ENCODE measurements at places on chromosomes 7 and 10.

DNA sequence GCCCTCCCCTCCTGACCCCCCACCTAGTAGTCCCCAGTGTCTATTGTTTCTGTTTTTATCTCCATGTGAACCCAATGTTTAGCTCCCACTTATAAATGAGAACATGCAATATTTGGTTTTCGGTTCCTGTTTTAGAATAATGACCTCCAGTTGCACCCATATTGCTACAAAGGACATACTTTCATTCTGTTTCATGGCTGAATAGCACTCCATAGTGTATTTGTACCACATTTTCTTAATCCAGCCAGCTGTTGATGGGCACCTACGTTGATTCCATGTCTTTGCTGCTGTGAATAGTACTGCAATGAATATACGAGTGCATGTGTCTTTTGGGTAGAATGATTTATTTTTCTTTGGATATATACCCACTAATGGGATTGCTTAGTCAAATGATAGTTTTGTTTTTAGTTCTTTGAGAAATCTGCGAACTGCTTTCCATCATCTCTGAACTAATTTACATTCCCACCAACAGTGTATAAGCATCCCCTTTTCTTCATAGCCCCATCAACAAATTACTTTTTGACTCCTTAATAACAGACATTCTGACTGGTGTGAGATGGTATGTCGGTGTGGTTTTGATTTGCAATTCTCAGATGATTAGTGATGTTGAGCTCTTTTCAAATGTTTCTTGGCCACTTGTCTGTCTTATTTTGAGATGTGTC lies 128.4 kb upstream of the PHYHIPL start:
- DNase-seq: no peak

DNA sequence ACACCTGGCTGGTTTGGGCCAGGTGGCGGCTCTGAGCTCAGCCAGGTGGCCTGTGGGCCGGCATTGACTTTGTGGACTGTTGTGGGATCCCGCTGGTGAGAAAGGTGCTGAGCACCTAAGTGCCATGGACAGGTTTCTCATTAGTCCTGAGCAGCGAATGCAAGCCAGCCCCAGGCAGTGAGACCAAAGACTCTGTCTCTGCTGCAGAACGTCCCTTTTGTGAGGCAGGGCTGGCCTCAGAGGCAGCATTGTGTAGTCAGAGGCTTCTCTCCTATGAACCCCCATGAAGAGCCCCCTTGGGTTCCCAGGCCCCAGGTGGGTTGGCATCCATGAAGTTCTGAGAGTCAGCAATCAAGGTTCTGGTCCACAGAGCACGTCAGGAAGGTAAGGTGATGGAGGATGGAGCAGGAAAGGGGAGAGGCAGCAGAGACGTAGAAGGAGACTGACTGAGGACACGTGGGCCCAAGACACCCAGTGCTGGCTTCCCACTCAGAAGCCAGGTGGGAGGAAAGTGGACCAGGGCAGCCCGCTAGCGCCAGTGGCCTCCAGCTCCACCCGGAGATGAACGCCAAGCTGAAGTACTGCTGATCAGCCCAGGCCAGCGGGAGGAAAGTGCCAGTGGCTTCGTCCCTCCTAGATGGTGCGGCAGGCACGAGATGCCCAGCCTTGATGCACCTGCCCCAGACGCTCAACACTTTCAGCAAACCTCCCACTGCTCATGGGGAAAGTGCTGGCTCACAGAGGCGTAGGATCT lies 19.2 kb upstream of the PTPRN2 start:
- DNase-seq: no peak

GRCh38 chr7:21805791-21806190 lies 139.9 kb downstream of the CDCA7L start:
- no peak for DNase-seq

GRCh38 chr10:79347226-79347893 lies at the start of gene PPIF:
PPIF (plus strand) TSS chr10:79347469; CDS start chr10:79347549, 80 bp downstream.
- peak; percentile 96 for DNase-seq

Data from transverse colon (tissue), 4 donors.